ENCODE measurements at places on chromosomes 4 and X.
A peak's percentile ranks its signal among the peaks of the same experiment; 100 is the strongest.

DNA sequence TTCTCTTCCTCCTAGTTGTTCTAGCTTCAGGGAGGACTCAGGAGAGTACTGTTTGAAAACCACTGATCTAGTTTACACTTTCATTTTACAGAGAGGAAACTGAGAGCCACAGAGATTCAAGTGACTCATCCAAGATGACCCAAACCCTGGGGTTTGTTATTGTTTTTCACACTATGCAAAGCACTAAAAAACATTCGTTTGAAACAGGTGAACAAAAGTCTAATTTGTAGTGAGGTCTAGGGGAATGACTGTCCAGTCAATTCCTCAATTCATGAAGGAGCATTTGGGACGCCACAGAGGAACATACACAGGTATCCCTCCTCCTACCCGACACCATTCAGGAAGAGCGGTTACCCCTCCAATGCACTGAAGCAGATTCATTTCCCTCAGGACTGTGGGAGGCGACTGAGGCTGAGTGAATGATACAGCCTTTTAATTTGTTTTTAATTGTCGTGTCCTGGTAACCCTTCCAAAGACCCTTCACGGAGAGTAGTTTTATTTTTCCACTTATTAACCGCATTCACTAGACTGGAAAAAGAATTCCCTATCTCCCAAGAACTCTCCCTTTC lies 30.3 kb downstream of the TLR10 start:
- DNase-seq = peak; percentile 68

DNA sequence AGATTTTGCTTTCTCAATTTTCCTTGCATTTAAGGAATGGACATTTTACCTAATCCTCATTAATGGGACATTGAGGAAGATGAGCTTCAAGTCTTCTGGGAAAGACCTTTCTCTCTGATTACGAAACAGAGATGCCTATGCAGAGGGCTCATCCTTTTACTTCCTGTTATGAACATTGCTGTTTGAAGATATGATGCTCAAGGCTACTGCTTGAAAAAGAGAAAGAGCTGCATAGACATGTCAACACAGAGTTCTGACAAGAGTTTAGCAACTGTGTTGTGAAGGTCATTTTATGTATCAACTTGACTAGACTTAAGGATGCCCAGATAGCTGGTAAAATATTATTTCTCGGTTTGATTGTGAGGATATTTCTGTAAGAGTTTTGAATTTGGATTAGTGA lies 13.8 kb upstream of the GNPDA2 start:
- no peak for DNase-seq

DNA sequence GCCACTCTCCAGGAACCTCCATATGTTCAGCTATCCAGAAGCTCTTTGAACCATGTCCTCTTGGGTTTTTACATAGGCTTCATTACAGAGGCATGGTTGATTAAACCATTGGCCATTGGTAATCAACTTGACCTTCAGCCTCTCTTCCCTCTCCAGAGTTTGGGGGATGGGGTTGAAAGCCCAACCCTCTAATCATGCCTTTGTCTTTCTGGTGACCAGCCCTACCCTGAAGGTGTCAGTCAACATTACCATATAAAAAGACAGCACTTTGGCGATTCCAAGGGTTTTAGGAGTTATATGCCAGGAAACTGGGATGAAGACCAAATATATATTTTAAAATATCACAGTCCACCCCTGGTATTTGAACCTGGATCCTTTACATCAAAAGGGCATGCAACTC lies 222.5 kb downstream of the CHIC1 start:
- DNase-seq = no peak

- no peak for DNase-seq
Observed at GRCh38 chr4:82437285-82438005, 7.1 kb downstream of the ENOPH1 start.

DNA sequence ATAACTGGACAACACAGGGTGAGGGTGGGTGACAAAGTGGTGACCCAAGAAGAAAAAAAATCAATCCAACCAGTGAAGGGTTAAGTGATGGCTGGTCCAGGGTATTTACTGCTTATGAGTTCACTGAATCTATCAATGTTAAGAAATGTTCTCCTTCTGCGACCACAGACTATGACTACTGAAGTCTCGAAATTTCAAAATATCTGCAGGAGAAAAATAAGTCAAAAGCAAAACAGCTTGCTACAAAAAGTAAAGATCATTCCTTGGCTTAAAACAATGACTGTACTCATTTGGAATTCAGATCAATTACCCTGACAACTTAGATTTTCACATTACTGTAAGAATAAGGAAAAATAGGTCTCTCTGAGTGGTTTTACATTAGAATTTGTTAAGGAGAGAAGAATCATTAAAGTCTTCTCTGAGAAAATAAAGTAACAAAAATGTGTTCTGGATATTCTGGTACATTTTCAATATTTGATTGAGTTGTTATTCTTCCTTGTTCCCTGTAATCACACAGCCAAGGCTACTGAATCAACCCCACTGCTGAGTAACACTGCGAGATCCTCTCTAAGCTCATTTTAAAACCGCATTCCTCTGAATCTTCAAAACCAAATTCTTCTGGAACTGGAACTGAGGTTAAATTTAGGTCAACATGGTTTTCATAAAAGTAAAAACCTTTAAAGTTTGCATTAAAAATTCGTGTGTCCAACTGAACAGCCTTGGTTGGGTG lies 22.7 kb downstream of the SMPX start:
- DNase-seq = peak; percentile 67

DNA sequence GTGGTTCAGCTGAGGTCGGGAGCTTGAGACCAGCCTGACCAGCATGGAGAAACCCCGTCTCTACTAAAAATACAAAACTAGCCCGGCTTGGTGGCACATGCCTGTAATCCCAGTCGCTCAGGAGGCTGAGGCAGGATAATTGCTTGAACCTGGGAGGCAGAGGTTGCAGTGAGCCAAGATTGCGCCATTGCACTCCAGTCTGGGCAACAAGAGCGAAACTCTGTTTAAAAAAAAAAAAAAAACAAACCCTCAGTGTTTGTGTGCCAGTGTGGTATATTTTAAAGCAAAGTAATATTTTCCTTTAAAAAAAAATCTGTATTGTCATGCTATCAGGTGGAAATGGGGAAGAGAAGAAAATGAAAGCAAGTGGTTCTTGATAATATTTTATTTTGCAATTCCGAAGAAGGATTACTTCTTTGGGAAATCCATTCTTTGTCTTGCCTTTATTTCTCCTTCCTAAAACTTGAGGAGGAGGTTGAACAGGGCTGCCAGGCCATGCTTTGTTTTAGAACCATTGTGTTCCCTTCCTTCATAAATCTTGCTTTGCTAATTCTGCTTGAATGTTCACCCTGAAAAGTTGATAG lies 14.4 kb downstream of the ALG13 start:
- no peak for DNase-seq

- no peak for DNase-seq
Observed at GRCh38 chrX:113157496-113157895, 316.9 kb upstream of the AMOT start.

All from LHCN-M2 (cell line).